ENCODE measurements at places on chromosomes 11 and 22.

GRCh38 chr11:90218606-90219005 is 4.2 kb downstream of the CHORDC1 start:
- no peak for DNase-seq

- DNase-seq: no peak
Measured at GRCh38 chr11:8327761-8328192, 64.1 kb upstream of the LMO1 start.

GRCh38 chr22:48153726-48154125 is 1391.3 kb downstream of the TBC1D22A start:
- no peak for DNase-seq

- no peak for DNase-seq
Measured at GRCh38 chr22:46442217-46442853, 95.1 kb downstream of the CELSR1 start.

GRCh38 chr22:37848587-37849088 is 581 bp upstream of the EIF3L start:
- DNase-seq: no peak

- DNase-seq: no peak
Measured at GRCh38 chr11:14882196-14882595, 9.8 kb downstream of the CYP2R1 start.

DNA sequence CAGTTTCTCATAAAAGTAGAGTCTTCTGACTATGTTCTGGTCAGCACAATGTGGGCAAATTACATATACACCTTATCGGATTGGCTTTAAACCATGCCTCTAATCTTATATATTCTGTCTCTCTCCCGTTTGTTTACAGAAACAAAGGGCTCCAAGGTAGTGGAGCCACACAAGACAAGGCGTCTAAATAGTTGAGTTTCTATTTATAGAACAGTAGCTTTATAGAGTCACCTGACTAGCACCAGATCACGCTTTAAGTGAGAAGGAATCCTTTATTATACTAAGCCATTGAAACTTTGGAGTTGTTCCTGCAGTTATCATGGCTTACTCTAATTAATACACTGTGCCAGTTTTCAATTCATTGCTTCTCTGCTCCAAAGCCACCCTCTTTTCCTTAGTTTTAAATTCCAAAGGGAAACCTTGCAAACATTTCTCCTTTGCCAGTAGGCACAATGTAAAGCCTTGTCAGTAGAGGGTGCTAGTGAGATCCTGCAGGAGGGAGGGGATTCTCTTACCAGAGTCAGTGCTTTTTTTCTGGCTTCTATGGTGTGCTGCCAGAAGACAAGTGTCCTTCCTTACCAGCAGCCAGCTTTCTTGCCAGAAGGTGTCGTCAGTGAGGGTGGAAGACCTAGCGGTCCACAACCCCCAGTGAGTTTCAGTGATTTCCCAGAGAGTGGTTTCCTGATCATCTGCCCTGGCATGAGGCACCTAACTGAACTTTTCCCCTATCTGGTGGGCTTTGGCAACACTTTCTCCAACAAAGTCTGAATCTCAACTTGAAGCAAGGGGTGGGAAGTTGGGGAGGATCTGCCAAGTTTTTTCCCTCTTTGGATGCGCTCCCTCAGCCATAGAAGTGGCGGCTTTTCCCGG is 71.7 kb downstream of the RAB38 start:
- no peak for DNase-seq

DNA sequence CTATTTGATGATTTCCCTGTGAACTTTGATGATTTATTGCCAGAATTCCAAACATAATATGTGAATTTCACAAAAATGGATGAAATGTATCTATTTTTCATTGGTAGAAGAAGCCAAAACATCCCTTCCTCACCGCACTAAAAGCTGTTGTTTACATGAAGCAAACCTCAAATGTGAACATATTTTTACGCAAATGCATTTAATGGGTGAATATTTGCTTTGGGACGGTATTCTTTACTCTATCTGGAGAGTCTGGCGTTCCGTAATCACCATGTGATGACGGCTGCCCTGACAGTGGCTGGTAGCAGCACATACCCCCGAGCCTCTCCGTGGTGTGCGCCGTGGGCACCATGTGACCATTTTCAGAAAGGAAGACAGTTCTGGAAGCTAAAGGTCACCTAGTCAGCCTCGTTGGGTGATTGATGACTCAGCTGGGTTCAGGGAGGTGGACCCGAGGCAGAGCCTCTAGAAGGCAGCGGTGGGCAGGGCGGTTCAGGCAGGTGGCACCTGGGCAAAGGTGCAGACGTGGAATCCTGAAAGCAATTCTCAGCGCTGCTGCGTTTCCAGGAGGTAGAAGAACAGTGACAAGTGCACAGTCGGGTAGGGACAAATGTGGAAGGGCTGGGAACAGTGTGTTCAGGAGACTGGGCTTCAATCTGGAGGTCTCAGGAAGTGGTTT is 45.3 kb downstream of the PPARA start:
- DNase-seq: no peak

DNA sequence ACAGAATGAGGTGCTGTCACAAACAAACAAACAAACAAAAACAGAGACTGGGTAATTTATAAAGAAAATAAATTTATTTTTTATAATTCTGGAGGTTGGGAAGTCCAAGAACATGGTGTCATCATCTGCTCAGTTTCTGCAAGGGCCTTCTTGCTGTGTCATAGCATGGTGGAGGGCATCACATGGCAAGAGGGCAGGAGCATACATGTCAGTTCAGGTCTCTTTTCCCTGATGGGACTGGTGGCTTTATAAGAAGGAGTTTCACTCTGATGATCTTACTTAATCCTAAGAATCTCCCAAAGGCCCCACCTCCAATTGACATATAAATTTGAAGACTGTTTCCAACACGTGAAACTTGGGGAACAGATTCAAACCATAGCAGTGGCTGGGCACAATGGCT is 135.7 kb downstream of the NECTIN1 start:
- DNase-seq: no peak

- no peak for DNase-seq
Measured at GRCh38 chr11:77027275-77027674, 6.9 kb upstream of the B3GNT6 start.

DNA sequence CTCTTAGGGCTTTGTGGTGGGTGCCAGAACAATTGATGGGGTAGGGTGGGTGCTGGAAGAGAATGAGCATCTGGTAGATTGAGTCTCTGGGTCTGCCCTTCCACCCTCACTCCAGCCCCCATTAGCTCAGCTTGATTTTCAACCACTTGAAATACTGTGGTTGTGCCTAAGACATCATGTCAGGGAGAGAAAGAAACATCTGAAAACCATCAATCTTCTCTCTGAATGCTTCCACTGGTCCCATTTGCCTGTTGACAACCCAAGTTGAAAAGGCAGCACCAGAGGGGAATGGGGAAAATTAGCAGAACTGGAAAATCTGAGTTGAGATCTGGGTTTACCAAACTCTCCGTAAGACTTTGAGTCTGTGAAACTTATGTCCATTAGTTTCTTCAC is 26.1 kb downstream of the CD44 start:
- no peak for DNase-seq

GRCh38 chr22:44542561-44543222 is 44.7 kb upstream of the RTL6 start:
- DNase-seq: no peak

GRCh38 chr11:125224391-125225021 is 60.0 kb downstream of the PKNOX2 start:
- DNase-seq: no peak

DNA sequence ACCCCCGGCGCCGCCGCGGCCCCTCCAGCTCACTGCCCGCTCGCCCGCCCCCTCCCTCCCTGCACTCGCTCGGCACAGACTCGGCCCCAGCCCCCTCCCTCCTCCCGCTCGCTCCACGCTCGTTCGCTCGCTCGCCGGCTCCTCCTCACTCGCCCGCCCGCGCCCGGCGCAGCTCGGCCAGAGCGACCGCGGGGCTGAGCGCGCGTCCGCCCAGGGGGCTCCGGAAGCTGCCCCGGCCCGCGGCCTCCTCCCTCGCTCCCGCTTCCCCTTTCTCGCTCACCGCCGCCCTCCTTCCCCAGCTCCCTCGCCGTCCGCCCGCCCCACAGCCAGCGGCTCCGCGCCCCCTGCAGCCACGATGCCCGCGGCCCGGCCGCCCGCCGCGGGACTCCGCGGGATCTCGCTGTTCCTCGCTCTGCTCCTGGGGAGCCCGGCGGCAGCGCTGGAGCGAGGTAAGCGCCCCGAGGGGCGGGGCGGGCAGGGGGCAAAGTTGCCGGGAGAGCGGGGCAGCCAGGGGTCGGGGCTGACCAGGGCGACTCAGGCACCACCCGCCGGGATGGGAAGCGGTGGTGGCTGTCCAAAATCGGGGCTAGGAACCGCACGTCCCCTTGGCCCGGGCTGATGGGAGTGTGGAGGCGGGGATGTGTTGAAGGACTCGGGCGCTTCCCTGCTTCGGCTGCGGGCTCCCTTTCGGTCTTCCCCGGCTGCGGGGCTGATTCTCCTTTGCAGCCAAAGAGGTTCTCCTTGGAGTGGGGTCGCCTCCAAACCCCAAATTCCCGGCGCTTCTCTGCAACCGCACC is at the start of gene SEZ6L:
TSS of gene SEZ6L (plus strand) at position 148 of the 797 bp plus-strand sequence. CDS start at position 356, 208 bp downstream.
- DNase-seq: no peak

DNA sequence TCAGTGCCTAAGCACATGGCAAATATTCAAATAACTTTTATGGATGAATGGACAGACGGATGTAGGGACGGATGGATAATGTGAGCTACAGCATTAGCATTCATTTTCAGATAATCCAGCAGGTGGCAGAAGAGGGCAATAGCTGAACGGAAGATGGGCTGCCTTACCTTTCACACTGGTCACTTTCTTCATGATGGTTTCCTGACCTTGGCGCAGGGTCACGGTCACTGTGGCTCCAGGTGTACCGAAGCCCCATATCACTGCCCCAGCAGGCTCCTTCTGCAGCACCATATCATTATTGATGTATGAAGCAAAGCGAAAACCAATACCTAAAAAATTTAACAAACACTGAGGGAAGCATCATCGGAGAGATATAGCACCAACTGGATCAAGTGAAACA is 4.3 kb downstream of the SIAE start:
- no peak for DNase-seq

DNA sequence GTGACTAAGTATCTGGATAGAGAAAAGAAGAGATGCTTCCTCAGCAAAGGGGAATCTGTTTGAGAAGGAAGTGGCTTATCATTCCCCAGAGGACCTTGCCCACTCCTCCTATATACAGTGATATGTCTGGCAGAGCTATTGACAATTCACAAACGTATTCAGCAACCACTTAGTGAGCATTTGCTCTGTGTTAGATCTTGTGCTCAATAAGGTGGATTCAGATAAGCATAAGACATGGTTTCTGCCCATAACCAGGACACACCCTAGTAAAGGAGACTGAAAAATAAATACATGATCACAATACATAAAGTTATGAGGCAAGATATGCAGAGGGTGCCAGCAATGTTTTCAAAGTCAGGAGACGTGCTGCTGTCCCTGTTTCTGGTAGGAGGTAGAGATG is 1.4 kb downstream of the TMEM9B start:
- DNase-seq: no peak
